ENCODE measurements at places on chromosomes 12 and 14. TPM values are rescaled to one million over a fixed set of nuclear protein-coding genes. Genes with fewer than 3 reads are reported as not detected.

DNA sequence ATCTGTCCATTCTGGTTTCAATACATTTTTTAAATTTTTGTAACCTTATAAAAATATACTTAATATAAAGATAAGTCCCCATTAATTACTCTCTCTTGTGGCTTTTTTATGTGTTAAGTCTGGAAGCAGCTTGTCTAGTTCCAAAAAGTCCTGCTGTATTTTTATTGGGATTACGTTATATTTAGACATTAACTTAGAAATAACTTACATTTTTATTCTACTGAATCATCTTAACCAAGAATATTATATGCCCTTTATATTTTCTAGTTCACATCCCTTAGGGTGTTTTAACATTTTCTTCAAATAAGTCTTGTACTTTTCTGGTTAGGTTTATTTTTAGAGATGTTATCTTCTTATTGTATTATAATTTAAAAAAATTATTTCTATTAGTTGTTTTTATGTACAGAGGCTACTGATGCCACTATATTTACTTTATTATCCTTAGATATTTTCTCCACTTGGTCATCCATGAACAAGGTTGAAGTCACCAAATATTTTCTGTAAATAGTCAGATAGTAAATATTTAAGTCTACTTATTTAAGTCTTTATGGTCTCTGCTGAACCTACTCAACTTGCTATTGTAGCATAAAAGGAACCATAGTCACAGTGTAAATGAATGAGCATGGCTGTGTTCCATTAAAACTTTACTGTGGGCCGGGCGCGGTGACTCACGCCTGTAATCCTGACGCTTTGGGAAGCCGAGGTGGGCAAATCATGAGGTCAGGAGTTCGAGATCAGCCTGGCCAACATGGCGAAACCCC lies 132.4 kb upstream of the NEDD1 start:
- no peaks in the 10 kb centered on the region for H3K4me1 ChIP-seq
- H3K27ac ChIP-seq = no peak overlapping the region
- no peaks in the 10 kb centered on the region for H3K36me3 ChIP-seq
- no peaks in the 10 kb centered on the region for H3K27me3 ChIP-seq
- no peak for DNase-seq
- H3K4me3 ChIP-seq = no peak overlapping the region

DNA sequence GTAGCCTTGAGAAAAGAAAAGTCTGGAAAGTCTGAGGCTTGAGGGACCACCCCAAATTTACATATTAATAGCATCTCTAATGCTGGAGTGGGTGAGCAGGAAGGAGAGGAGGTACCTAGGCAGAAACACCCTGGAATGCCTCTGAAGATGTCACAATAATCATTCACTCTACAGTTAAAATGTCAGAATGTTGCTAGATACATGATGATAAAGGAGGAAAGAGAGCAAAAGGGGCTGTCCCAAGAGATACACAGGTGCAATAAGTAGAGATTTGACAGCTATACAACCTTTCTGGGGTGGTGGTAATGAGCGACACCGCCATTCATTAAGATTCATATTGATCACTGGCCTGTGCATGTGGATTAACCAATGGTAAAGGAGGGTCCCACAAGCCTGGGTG lies 540.5 kb upstream of the FBXO33 start:
- H3K4me1 ChIP-seq = no peaks in the 10 kb centered on the region
- H3K4me3 ChIP-seq = no peak overlapping the region
- no peak for DNase-seq
- no peaks in the 10 kb centered on the region for H3K36me3 ChIP-seq
- H3K27ac ChIP-seq = no peak overlapping the region
- no peaks in the 10 kb centered on the region for H3K27me3 ChIP-seq

Gene C12orf60
- 0.54 TPM for total RNA-seq

DNA sequence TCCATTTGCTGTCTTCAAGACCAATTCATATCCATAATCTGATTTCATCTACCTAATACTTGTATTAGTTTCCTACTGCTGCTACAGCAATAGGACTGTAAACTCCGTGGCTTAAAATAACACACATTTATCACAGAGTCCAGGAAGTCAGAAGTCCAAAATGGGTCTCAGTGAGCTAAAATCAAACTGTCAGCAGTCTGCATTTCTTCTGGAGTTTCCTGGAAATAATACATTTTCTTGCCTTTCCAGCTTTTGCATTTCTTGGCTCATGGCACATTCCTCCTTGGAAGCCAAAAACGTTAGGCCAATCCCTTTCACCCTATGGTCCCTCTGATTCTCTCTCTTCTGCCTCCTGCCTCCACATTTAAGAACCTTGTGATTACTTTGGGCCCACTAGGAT lies 239.8 kb downstream of the PRKD1 start:
- no peak overlapping the region for H3K4me3 ChIP-seq
- H3K27ac ChIP-seq = no peak overlapping the region
- H3K4me1 ChIP-seq = no peaks in the 10 kb centered on the region
- no peaks in the 10 kb centered on the region for H3K27me3 ChIP-seq
- DNase-seq = no peak

GRCh38 chr12:54009171-54010052 lies 627 bp downstream of the HOXC8 start:
- H3K36me3 ChIP-seq = no peaks in the 10 kb centered on the region
- H3K27me3 ChIP-seq = peaks cover 65% of the 10 kb centered on the region
- no peak for DNase-seq
- no peak overlapping the region for H3K27ac ChIP-seq

GRCh38 chr14:105043641-105044040 lies 21.6 kb downstream of the GPR132 start:
- H3K27me3 ChIP-seq = no peaks in the 10 kb centered on the region
- no peak overlapping the region for H3K4me3 ChIP-seq
- H3K27ac ChIP-seq = no peak overlapping the region
- H3K4me1 ChIP-seq = peaks cover 11% of the 10 kb centered on the region
- DNase-seq = no peak
- H3K36me3 ChIP-seq = no peaks in the 10 kb centered on the region

Gene BCL2L14
- 6.8 TPM for total RNA-seq

DNA sequence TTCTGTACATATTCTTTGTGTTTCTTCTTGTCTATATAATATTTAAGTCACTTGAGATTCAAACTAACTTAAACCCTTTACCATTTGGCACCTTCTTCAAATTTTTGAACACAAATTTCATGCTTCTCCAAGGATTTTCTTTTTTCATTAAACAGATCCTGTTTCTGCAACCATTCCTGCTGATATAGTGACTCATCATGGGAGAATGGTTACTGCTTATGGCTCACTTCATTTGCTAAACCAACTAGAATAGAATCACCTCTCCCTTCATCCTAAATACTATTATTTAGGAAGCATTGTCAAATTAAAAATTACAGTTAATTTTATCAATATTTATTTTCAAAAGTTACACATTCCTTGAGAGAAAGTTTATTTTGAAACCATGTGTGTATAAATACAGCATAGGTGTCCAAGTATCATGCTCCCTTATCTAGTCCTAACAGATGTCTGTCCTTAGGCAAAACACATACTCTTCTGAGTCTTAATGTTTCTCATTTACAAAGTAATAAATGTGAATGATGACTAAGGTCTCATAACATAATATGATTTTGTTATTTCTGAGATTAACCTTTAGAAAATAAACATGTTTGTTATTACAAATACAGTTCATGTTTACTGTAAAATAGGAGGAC lies 40.7 kb downstream of the PLCZ1 start:
- H3K36me3 ChIP-seq = no peaks in the 10 kb centered on the region
- H3K27me3 ChIP-seq = no peaks in the 10 kb centered on the region
- H3K4me1 ChIP-seq = no peaks in the 10 kb centered on the region
- no peak overlapping the region for H3K4me3 ChIP-seq

- no peaks in the 10 kb centered on the region for H3K36me3 ChIP-seq
- no peak overlapping the region for H3K4me3 ChIP-seq
- no peaks in the 10 kb centered on the region for H3K27me3 ChIP-seq
- H3K27ac ChIP-seq = no peak overlapping the region
- no peaks in the 10 kb centered on the region for H3K4me1 ChIP-seq
These were observed 8.3 kb upstream of the C14orf180 start for GRCh38 chr14:104571246-104571645.

Gene FOXA1
- total RNA-seq = 1.0 TPM

GRCh38 chr14:102203382-102203781 lies 63.7 kb downstream of the WDR20 start:
- peaks cover 24% of the 10 kb centered on the region for H3K4me1 ChIP-seq
- H3K27ac ChIP-seq = no peak overlapping the region
- H3K4me3 ChIP-seq = no peak overlapping the region
- peaks cover 51% of the 10 kb centered on the region for H3K36me3 ChIP-seq
- DNase-seq = no peak

GRCh38 chr12:119208626-119209061 lies 29.9 kb downstream of the HSPB8 start:
- H3K4me1 ChIP-seq = no peaks in the 10 kb centered on the region
- H3K4me3 ChIP-seq = no peak overlapping the region
- no peaks in the 10 kb centered on the region for H3K27me3 ChIP-seq
- DNase-seq = no peak
- H3K27ac ChIP-seq = no peak overlapping the region

Gene PTGER2
- 23.1 TPM for total RNA-seq

DNA sequence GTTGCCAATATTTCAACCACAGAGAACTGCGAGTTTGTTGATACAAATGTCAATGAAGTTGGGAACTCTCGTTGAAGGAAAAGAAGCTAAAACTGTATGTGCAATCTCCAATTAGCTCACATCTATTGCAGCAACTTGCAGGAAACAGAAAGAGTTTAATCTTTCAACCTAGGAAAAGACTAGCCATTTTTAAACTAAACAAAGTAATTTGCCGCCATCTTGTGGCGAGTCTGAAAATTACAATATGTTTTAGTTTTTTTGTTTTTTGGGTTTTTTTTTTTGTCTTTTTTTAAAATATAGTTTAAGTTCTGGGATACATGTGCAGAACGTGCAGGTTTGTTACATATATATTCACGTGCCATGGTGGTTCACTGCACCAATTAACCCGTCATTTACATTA lies 131.2 kb upstream of the FOXG1 start:
- H3K4me3 ChIP-seq = no peak overlapping the region
- H3K36me3 ChIP-seq = no peaks in the 10 kb centered on the region
- no peak for DNase-seq
- no peaks in the 10 kb centered on the region for H3K27me3 ChIP-seq
- H3K27ac ChIP-seq = no peak overlapping the region
- no peaks in the 10 kb centered on the region for H3K4me1 ChIP-seq

DNA sequence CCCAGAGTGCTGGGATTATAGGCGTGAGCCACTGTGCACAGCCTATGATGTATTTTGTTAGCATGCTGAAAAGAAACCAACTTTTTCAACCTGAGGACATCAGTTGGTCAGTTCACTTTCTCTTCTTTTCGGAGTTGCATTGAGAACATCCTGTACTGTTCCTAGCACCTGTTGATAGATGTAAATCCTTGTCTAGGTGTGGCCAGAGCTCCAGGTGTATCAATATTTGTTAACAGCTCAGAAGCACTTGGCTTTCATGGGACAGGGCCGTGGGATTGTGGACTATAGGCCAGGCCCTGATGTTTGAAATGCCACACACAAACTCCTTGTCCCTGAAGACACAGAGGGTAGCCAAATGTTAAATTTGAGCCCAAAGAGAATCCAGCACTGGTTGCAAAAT lies 14.9 kb downstream of the HCAR2 start:
- no peaks in the 10 kb centered on the region for H3K4me1 ChIP-seq
- H3K27ac ChIP-seq = no peak overlapping the region
- DNase-seq = no peak
- no peak overlapping the region for H3K4me3 ChIP-seq

Gene CMAS
- 17.0 TPM for total RNA-seq

GRCh38 chr14:55071870-55072640 lies 20.6 kb downstream of the MAPK1IP1L start:
- H3K4me3 ChIP-seq = peak overlapping the region; percentile 85
- H3K27me3 ChIP-seq = no peaks in the 10 kb centered on the region
- peaks cover 40% of the 10 kb centered on the region for H3K4me1 ChIP-seq
- H3K36me3 ChIP-seq = peaks cover 5% of the 10 kb centered on the region
- H3K27ac ChIP-seq = peak overlapping the region; percentile 78

DNA sequence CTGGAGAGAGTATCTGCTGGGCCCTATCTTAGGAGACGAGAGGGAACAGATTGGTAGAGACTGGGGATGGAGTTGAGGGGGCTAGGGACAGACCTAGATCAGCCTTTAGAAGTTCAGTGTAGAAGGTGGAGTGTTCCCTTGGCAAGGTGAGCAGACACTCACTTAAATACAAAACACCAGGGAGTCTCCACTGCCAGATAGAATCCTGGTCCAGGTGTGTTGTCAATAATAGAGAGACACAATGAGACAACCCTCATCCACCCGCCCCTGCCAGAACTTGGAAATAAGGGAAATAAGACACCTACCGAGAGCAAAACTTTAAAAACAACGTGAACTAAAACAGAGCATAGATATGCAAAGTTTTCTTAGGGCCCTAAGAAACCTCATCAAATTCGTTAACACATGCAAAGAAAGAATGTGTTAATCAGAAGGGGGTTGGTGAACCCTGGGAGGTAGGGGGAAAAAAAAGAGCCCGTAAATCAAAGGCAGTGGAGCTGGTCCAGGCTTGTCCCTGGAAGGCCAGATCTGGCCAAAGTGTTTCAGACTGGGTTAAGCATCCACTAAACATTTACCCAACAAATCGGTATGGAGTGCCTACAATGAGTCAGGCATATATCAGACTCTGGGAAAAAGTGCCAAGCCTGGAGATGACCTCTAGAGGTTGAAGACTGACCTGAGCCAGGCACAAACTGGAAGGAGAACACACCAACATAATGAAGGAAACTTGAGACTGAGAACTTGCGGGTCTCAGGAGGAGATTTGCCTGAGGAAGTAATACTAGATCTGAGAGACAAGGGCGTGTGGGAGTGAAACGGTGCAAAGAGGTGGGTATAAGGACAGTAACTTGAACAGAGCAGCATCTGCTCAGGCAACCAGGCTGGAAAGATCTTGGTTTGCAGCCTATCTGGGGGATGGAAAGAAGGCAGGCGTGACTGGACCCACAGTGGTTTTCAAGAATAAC lies 37.0 kb upstream of the OTX2 start:
- H3K27me3 ChIP-seq = peaks cover 3% of the 10 kb centered on the region
- no peaks in the 10 kb centered on the region for H3K4me1 ChIP-seq
- H3K4me3 ChIP-seq = no peak overlapping the region
- no peak overlapping the region for H3K27ac ChIP-seq
- DNase-seq = no peak
- H3K36me3 ChIP-seq = no peaks in the 10 kb centered on the region

Gene SIRT4
- total RNA-seq = 0.79 TPM

GRCh38 chr12:26126340-26127284 lies 1.8 kb upstream of the BHLHE41 start:
- peak overlapping the region; percentile 41 for H3K4me3 ChIP-seq
- peaks cover 46% of the 10 kb centered on the region for H3K4me1 ChIP-seq
- peaks cover 58% of the 10 kb centered on the region for H3K27me3 ChIP-seq

DNA sequence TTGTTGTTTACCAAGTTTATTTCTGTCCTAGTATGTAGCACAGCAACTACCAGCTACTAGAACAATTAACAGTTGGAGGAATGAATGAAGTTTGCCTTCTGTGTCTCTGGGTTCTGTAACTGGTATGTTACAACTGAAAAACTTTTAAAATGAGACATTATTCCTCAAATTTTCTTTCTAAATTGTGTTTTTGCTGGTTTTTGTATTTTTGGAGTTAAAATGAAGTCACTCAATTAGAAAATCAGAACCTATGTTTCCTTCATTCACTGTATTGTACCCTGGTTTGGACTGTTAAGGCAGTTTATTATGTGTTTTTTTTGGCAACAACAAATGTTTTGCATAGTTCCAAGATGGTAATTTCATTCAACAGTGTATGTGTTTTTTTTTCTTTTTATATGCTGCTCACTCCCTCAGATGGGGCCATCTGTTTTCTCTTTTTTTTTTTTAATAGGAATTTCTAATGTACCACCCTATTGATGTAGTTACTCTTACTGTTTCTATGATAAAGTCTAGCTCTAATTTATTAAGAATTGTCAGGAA lies 30.2 kb upstream of the EVL start:
- H3K36me3 ChIP-seq = no peaks in the 10 kb centered on the region
- no peak overlapping the region for H3K4me3 ChIP-seq
